ENCODE measurements at places on chromosomes 5 and 9.

- DNase-seq, result no peak
These were observed 218.8 kb upstream of the WWC1 start for GRCh38 chr5:168072665-168073064.

DNA sequence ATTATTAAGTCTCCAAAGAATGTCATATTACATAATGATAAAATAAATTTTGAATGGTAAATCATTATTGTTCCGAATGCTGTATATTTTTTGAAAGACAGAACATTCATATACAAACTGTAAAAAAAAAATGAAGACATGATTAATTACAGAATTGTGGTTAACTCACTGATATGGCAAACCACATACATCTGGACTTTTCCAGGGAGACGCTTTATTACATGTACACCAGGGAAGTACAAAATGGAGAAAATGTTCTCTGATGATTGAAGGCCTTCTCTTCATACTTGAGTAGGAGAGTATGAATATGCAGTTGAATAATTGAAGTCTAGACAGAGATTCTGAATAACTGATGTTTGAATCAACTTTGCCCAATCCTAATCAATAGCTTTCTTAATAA is 1886.9 kb downstream of the EFNA5 start:
- no peak for DNase-seq

- DNase-seq, result no peak
These were observed 42.9 kb downstream of the ZNF474 start for GRCh38 chr5:122172207-122172606.

GRCh38 chr9:89038382-89039103 is 47.3 kb downstream of the S1PR3 start:
- DNase-seq, result no peak

Measured in NCI-H1092 treated with DMSO at 0.1 percent for 48 hours (cell line).